Epithelial cell of esophagus (primary cell): ENCODE measurements at places on chromosomes 12 and 14.
A peak's percentile ranks its signal among the peaks of the same experiment; 100 is the strongest.

DNA sequence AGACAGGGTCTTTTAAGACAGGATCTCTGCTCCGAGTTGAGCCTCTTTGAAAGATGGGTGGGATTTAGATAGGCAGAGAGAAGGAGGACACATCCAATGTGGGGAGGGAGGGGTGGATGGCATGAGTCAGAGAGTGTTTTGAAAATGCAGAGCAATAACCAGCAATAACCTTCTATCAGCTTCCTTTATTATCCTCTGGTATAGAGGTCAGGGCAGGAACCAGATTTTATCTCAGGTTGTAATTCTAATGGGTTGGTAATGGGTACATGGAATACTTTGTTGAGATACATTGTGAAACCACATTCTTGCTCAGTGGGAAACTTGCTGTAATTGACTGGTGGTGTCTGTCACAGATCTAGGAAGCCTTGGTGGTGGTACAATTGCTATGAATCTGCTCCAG, 37.6 kb upstream of the CCDC63 start:
- no peak for DNase-seq

DNA sequence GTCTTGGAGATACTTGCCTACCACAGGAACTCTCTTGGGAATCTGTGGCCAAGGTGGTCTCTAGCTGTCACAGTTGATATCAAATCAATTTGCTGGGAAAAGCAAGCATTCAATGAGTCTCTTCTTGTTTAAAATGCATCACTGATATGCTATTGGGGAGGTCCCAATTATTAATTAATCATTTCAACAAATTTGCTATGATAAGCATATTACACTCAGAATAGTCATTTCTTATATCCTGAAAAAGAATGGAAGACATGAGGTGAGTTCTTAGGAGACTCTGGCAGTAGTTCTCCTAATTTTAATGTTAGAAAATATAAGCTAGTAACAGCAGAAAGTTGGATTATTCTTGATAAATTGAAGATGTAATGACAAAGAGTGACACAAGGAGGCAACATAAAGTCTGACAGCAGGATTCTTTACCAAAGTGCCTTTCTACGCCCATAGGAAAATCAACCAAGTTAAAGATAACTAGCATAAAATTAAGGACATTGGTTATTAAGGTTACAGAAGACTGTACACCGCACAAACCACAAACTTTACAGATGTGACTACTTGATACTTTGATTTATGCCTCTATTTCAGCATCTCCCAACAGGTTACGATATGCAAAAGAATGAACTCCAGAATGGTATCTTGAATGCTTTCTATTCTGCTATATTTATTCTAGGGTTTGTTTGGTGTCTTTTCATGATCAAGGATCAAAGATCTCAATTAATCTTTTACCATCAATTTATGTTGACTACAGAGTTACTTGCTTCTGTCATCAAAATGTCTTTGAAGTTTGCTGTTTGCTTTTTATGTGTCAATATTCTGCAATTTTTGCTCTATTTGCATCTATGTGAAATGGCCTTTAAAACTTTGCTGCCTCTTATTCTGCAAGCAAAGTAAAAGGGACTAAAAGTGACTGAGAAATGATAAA, 349.6 kb upstream of the CLEC14A start:
- DNase-seq = no peak

GRCh38 chr12:119171691-119172425, 6.9 kb upstream of the HSPB8 start:
- DNase-seq = no peak

GRCh38 chr14:72822946-72823611, 70.8 kb downstream of the DPF3 start:
- no peak for DNase-seq

- peak; percentile 56 for DNase-seq
These were observed 636 bp downstream of the FBXO33 start for GRCh38 chr14:39431416-39432178.

DNA sequence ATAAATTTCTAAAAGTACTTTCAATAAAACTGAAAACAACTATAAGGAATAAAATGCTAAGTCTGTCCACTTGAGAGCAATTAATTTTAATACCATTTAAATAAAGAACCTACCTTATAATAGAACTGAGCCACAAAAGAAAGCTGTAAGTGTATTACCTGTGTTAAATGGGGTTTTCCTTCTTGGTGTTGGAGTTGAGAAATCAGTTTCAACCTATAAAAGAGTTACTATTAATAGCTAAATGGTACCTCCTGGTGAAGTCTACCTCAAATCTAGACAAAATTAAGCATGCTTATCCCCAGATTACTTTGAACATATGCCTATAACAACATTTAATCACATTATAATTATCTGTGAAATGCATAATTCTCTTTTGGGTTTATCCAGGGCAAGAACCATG, 48.8 kb downstream of the MIS18BP1 start:
- DNase-seq = no peak

- DNase-seq = no peak
These were observed 24.7 kb upstream of the P2RX4 start for GRCh38 chr12:121184984-121185889.

DNA sequence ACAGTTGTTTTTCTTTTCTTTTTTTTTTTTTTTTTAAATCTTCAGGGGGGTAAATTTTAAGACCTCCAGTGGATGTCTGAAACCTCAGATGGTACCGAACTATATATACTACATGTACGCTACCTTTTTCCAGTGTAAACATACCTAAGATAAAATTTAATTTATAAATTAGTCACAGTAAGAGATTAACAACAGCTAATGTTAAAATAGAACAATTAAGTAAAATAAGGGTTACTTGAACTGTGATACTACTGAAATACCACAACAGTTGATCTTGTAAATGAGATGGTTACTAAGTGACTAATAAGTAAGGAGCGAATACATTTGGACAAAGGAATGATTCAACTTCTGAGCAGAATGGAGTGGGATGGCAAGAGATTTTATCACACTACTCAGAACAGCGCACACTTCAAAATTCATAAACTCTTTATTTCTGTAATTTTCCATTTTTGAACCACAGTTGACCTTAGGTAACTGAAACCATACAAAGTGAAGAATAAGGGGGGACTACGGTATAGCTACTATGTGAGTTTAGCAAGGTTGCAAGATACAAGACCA, 80.5 kb upstream of the PCED1B start:
- DNase-seq = peak; percentile 75

DNA sequence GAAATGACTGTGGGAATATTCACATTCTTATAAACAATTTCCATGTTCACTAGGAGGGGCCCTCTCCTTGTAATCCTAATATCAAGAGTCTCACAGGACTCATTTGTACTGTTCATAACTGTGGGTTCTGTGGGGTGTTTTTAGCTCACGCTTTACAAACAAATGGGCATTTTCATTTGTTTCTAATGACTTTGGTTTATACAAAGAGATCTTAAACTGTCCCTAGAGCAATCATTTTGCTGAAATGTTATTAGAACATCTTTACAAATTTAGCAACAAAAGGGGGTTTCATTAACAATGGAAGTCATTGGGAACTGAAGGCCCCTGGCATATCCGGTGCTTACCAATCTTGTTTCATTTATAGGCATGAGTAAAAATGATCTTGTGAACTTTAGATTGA, 370.5 kb downstream of the TRHDE start:
- no peak for DNase-seq

GRCh38 chr12:28993720-28994119, 155.4 kb upstream of the FAR2 start:
- no peak for DNase-seq

DNA sequence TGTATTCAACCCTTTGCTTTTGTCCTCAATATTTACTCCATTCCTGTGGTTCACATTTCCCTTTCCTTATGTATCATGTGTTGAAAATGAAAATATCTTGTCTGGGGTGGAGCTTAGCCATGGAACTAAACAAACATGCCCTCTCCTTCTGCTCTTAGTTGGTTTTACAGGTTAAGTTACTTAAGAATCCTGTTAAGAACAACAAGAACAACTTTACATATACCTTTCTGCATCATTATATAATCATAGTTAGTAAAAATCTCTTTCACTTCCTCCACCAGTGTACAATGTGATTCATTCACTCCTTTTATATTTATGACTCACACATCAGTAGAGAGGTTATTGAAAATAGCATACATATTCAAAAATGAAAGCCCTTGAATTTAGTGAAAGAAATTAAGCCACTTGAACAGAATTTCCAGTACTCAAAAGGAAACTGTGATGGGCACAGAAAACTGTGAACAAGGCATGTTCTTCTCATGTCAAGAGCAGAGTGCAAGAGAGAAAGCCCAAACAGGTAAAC, 307.7 kb downstream of the CCDC91 start:
- peak; percentile 81 for DNase-seq

GRCh38 chr14:24254630-24255392, 8.2 kb downstream of the TGM1 start:
- no peak for DNase-seq

- DNase-seq = peak; percentile 39
These were observed 158.2 kb downstream of the SLC38A4 start for GRCh38 chr12:46667551-46667950.

GRCh38 chr14:54168489-54168888, 211.9 kb upstream of the BMP4 start:
- DNase-seq = peak; percentile 71

GRCh38 chr12:81249976-81250375, 172.1 kb downstream of the ACSS3 start:
- DNase-seq = no peak

GRCh38 chr12:52812749-52813148, 1.2 kb downstream of the KRT4 start:
- DNase-seq = no peak

- no peak for DNase-seq
These were observed 59.2 kb downstream of the CCNK start for GRCh38 chr14:99540196-99541032.

- no peak for DNase-seq
These were observed 387.9 kb downstream of the TMEM117 start for GRCh38 chr12:44223736-44224135.

- no peak for DNase-seq
These were observed 38.3 kb upstream of the FRMD6 start for GRCh38 chr14:51613416-51613815.

DNA sequence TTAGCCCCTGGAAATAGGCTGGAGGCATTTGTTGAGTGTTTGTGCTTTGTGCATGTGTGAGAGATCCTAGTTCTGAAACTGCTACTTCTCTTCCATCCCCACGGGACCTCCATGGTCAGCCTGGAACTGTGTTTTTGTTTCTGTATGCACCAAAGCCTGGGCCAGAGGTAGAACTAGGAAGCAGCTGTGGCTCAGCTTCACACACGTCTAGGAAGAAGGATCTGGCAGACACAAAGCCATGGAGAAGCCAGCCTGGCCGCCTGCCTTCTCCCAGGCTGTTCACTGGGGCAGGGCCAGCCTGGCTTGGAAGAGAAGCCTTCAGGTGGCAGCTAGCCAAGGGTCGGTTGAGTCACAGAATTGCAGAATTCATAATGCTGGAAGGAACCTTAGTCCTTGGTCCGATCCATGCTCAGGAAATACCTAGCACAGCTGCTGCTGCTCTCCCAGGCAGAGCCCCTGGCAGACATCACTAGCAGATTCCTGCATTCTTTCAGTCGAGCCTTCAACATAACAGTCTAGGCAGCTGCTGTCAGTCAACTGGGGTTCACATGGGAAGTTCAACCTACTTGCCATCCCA, 27.0 kb downstream of the RIN3 start:
- peak; percentile 95 for DNase-seq
